Nephron progenitor cell (in vitro differentiated cells): ENCODE measurements at places on chromosomes 1 and 21.

GRCh38 chr1:43432907-43433306, 20.8 kb downstream of the HYI start:
- no peak overlapping the region for H3K27ac ChIP-seq
- H3K4me3 ChIP-seq: no peak overlapping the region
- no peak for DNase-seq
- no peaks in the 10 kb centered on the region for H3K27me3 ChIP-seq
- peaks cover 37% of the 10 kb centered on the region for H3K36me3 ChIP-seq

DNA sequence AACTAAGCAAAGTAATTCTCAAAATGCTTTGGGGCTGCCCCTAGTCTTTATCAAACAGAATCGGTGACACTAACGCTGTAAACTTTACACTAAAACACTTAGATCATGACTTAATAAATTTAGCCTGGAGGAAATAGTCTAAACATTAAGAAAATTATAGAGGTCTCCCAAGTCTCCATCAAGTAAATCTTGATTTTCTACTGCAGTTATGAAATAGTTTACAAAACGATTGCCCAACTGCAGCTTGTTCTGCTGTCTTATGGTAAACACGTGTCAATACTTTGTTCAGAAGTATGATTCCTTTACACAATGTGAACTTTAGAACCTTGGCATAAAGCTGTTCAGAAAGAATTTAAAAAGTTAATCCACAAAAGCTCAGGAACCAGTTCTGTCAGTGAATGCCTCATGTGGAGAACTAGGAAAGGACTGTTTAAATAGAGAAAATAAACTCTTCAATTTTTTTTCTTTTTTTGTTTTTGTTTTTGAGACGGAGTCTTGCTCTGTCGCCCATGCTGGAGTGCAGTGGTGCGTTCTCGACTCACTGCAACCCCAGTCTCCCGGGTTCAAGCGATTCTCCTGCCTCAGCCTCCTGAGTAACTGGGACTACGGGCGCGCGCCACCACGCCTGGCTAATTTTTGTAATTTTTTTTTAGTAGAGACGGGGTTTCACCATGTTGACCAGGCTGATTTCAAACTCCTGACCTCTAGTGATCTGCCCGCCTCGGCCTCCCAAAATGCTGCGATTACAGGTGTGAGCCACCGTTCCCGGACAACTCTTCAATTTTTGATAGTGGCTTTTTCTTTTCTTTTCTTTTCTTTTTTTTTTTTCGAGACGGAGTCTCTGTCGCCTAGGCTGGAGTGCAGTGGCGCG, 1.6 kb downstream of the DDI2 start:
- no peak for DNase-seq
- no peaks in the 10 kb centered on the region for H3K27me3 ChIP-seq
- peaks cover 73% of the 10 kb centered on the region for H3K4me1 ChIP-seq
- no peaks in the 10 kb centered on the region for H3K36me3 ChIP-seq
- H3K27ac ChIP-seq: peak overlapping the region; percentile 98

GRCh38 chr1:21280482-21280881, 9.8 kb downstream of the ECE1 start:
- H3K36me3 ChIP-seq: no peaks in the 10 kb centered on the region
- H3K4me3 ChIP-seq: no peak overlapping the region
- H3K27ac ChIP-seq: peak overlapping the region; percentile 89
- DNase-seq: no peak

DNA sequence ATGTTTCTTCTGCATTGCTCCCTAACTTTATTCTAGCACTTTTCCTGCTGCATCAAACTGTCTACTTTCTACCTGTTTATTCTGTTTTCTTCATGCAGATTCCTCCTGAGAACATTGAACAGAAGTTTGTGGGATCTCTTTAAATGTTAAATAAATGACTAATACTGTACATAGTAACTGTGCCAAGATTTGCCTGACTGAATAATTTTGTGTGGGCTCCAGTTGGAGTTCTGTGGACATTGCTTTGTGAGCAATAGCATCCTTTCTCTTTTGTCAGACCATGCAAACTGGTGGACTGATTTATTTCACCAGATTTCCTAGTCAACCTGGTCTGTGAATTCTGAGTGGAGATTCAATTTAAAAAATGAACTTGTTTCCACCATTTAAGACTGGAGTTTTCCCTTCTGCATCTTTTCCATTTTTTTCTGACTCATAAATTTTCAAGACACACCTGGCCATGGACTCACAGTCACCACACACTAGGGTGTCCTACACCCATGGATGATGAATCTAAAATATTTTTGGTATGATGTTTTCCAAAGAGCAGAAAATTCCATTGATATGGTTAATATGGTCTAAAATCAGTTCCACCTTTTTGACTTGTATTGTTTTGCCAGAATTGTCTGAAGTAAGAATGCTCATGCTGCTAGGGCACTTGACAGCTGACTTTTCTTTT, 140.7 kb upstream of the SPAG17 start:
- peaks cover 3% of the 10 kb centered on the region for H3K27me3 ChIP-seq
- no peak overlapping the region for H3K4me3 ChIP-seq
- no peaks in the 10 kb centered on the region for H3K36me3 ChIP-seq
- no peak for DNase-seq
- H3K4me1 ChIP-seq: peaks cover 14% of the 10 kb centered on the region
- no peak overlapping the region for H3K27ac ChIP-seq

- no peaks in the 10 kb centered on the region for H3K36me3 ChIP-seq
- no peak overlapping the region for H3K4me3 ChIP-seq
- H3K27me3 ChIP-seq: peaks cover 10% of the 10 kb centered on the region
- DNase-seq: no peak
- no peak overlapping the region for H3K27ac ChIP-seq
- H3K4me1 ChIP-seq: no peaks in the 10 kb centered on the region
Measured at GRCh38 chr1:155890251-155890650, 20.9 kb downstream of the RIT1 start.

DNA sequence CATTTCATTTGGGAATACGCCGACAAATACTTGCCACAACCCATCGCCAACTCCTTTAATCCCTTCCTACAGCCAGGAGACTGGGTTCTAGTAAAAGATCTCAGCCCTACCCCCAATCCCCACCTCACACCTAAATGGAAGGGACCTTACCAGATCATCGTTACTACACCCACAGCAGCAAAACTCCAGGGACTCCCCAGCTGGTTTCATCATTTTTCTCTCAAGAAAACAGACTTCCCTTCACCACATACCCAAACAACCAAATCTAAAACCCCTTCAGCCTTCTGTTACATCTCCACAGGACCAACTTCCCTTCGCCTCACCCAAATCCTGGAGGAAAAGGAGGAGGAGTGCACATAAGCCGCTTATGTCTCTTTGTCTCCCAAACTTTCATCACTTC, 23.7 kb upstream of the SLC2A5 start:
- no peak for DNase-seq
- peaks cover 14% of the 10 kb centered on the region for H3K36me3 ChIP-seq
- H3K27me3 ChIP-seq: peaks cover 3% of the 10 kb centered on the region
- H3K4me3 ChIP-seq: no peak overlapping the region
- H3K27ac ChIP-seq: no peak overlapping the region

- peaks cover 2% of the 10 kb centered on the region for H3K27me3 ChIP-seq
- H3K27ac ChIP-seq: peak overlapping the region; percentile 83
- H3K4me3 ChIP-seq: peak overlapping the region; percentile 12
- peaks cover 50% of the 10 kb centered on the region for H3K4me1 ChIP-seq
- peaks cover 64% of the 10 kb centered on the region for H3K36me3 ChIP-seq
Measured at GRCh38 chr21:15742052-15742670, 12.4 kb downstream of the USP25 start.
